CD4-positive, alpha-beta T cell treated with Interleukin-21 for 1 hour (primary cell): ENCODE measurements at places on chromosomes 1 and 21.

- peak; percentile 45 for DNase-seq
Observed at GRCh38 chr1:19179597-19180264, 30.3 kb downstream of the UBR4 start.

GRCh38 chr21:44865561-44866280, 7.8 kb downstream of the PTTG1IP start:
- DNase-seq = peak; percentile 39

- DNase-seq = no peak
Observed at GRCh38 chr1:98688110-98688739, 26.7 kb downstream of the SNX7 start.

DNA sequence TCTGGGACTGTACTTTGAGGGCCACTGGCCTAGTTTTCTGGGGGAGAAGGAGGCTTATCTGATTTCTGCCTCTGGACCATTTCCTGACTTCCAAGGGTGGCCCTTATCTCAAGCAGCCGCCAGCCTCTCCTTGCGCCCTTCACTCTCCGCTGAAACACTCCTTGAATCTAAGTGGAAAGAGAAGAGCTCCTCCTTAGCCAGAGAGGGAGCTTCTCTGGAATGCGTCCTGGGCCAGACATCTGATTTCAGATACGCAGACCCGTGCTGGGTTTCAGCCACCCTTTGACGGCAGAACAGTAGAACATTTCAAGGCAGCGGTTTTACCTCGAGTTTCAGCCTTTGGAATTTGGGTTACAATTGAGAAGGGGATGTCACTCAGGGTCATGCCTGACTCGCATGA, 308.0 kb downstream of the CAMTA1 start:
- no peak for DNase-seq

DNA sequence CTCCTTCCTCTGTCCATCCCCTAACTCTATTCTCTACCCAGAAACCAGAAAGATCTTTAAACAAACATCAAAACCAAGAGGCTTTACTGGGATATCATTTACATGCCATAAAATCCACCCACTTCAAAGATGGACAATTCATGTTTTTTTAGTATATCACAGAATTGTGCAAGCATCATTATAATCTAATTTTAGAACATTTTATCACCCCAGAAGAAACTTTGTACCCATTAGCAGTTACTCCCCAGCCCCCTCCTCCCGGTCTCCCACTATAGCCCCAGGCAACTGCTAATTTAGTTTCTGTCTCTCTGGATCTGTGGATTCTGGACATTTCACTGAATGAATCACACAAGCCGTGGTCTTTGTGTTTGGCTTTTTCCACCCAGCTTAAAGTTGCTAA, 4.8 kb upstream of the SELENON start:
- DNase-seq = no peak
